ENCODE measurements at places on chromosomes 6 and 20.
A peak's percentile ranks its signal among the peaks of the same experiment; 100 is the strongest.

DNA sequence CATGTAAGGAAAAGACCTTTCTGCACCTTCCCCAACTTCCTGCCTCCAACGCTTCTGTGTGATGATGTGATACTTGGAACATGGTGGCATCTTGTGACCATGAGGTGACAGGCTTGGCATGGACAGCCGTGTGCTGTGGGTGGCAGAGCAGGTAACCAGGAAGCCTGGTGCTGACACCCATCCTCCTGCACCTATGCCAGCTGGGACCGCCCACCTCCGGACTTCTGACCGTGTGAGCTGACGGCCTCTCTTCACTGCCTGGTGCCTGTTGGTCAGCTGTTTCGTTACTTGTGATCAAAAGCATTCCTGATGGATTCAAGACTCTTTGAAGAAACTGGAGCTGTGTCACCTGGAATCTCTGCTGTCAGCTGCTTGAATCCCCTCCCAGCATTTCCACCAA is 70.3 kb downstream of the TMEM242 start:
- H3K27ac ChIP-seq = no peak overlapping the region
- H3K27me3 ChIP-seq = no peaks in the 10 kb centered on the region
- H3K4me3 ChIP-seq = no peak overlapping the region
- H3K4me1 ChIP-seq = no peaks in the 10 kb centered on the region

DNA sequence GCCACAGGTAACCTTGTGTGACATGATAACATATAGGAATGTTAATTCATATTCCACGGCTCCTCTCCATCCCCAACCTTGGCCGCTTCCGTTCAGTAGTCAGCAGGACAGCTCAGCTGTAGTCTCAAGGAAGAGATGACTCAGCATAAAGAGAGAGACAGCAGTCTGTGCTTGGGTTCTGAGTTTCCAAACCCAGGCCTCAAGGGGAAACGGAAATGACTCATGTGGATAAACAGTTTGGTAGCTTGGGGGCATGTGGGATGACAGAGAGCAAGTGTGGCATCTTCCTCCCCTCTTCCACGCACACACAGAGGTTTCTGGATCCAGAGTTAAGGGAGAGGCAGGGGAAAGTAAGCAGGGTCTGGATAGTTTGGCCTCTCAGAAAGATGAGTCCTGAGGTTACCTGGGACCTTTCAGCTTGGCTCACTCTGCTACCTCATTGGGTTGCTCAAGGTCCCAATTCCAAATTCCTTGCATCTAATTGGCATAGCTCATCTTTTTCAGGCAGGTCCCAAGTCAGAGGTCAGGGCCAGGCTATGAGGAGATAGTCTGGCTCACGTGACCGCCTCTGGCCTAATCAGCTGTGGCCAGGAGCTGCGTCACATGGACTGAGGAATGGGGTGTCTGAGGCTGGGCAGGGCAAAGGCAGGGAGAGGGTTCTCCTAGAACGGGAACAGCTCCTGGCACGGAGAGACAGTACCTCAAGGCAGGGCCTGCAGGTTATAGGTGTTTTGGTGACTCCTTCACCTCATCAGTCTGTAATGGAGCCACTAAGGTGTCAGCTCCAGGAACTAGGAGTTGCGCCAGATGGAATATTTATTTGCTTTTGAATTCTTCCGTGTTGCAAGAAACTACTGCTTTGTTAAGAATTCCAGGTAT is 36.5 kb upstream of the MLN start:
- peaks cover 11% of the 10 kb centered on the region for H3K4me1 ChIP-seq
- H3K27me3 ChIP-seq = no peaks in the 10 kb centered on the region
- no peaks in the 10 kb centered on the region for H3K36me3 ChIP-seq
- peak; percentile 96 for DNase-seq
- H3K4me3 ChIP-seq = no peak overlapping the region
- H3K27ac ChIP-seq = peak overlapping the region; percentile 55

DNA sequence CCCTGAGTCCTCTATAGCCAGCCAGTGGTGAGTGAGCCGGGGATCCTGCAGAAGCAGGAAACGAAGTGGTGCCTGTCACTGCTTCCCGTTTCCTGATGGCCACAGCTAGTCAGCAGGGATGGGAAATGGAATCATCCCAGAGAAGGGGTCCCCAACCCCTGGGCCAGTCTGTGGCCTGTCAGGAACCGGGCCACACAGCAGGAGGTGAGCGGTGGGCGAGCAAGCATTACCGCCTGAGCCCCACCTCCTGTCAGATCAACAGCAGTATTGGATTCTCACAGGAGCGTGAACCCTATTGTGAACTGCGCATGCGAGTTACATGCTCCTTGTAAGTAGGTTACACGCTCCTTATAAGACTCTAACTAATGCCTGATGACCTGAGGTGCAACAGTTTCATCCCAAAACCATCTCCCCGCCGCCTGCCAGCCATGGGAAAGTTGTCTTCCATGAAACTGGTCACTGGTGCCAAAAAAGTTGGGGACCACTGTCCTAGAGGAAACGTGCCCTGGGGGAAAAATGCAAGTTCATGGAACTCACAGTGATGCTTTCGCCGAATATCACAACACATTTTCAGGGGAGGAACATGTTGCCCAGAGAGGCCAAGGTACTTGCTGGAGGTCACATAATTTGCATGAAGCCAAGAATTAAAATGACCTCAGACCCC is 113.8 kb downstream of the JPH2 start:
- no peak overlapping the region for H3K4me3 ChIP-seq
- DNase-seq = no peak
- no peaks in the 10 kb centered on the region for H3K36me3 ChIP-seq
- H3K27me3 ChIP-seq = no peaks in the 10 kb centered on the region
- H3K27ac ChIP-seq = no peak overlapping the region

GRCh38 chr20:8778387-8778786 is 290.5 kb upstream of the PLCB4 start:
- H3K27me3 ChIP-seq = no peaks in the 10 kb centered on the region
- H3K36me3 ChIP-seq = no peaks in the 10 kb centered on the region
- DNase-seq = no peak
- no peak overlapping the region for H3K27ac ChIP-seq
- no peaks in the 10 kb centered on the region for H3K4me1 ChIP-seq

- no peak for DNase-seq
- H3K27me3 ChIP-seq = no peaks in the 10 kb centered on the region
- H3K36me3 ChIP-seq = no peaks in the 10 kb centered on the region
- H3K4me1 ChIP-seq = peaks cover 11% of the 10 kb centered on the region
- no peak overlapping the region for H3K27ac ChIP-seq
Measured at GRCh38 chr6:25366903-25367545, 87.8 kb downstream of the CARMIL1 start.

DNA sequence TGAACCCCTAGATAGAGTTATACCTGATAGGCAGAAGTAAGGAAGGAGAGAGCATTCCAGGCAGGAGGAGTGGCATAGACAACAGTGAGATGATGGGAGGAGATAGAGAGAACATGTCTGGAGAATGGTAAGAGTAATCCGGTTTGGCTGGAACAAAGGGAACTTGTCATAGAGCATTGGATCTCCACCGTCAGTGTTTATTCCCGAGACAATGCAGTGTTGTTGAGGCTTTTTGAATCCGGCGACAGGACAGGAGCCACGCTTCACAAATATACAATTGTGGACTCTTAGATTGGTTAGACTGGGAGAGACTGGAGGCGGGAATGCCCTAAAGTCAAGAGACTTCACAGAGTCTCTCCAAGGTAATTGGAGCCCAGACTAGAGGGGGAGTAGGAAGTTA is 119.8 kb downstream of the ANKS1A start:
- H3K36me3 ChIP-seq = no peaks in the 10 kb centered on the region
- no peak for DNase-seq
- H3K27ac ChIP-seq = no peak overlapping the region
- H3K4me3 ChIP-seq = no peak overlapping the region
- no peaks in the 10 kb centered on the region for H3K4me1 ChIP-seq
- no peaks in the 10 kb centered on the region for H3K27me3 ChIP-seq

- H3K27ac ChIP-seq = peak overlapping the region; percentile 46
- no peaks in the 10 kb centered on the region for H3K36me3 ChIP-seq
- peak overlapping the region; percentile 60 for H3K4me3 ChIP-seq
Measured at GRCh38 chr6:27838945-27839625, 73.1 kb downstream of the OR2B2 start.

- DNase-seq = no peak
- H3K36me3 ChIP-seq = peaks cover 10% of the 10 kb centered on the region
- H3K27ac ChIP-seq = no peak overlapping the region
- no peaks in the 10 kb centered on the region for H3K27me3 ChIP-seq
- no peak overlapping the region for H3K4me3 ChIP-seq
Measured at GRCh38 chr6:30735668-30736314, 6.7 kb downstream of the FLOT1 start.

- no peak for DNase-seq
- no peak overlapping the region for H3K27ac ChIP-seq
- H3K4me1 ChIP-seq = no peaks in the 10 kb centered on the region
- H3K27me3 ChIP-seq = no peaks in the 10 kb centered on the region
Measured at GRCh38 chr6:31785475-31785874, 8.3 kb upstream of the VWA7 start.

- H3K27me3 ChIP-seq = no peaks in the 10 kb centered on the region
- H3K4me3 ChIP-seq = no peak overlapping the region
- DNase-seq = peak; percentile 94
- peaks cover 11% of the 10 kb centered on the region for H3K4me1 ChIP-seq
- no peaks in the 10 kb centered on the region for H3K36me3 ChIP-seq
- H3K27ac ChIP-seq = no peak overlapping the region
Measured at GRCh38 chr6:44268095-44268628, 2.1 kb upstream of the TMEM151B start.

- H3K27ac ChIP-seq = no peak overlapping the region
- no peaks in the 10 kb centered on the region for H3K4me1 ChIP-seq
- no peaks in the 10 kb centered on the region for H3K27me3 ChIP-seq
- DNase-seq = no peak
- no peaks in the 10 kb centered on the region for H3K36me3 ChIP-seq
Measured at GRCh38 chr6:107466062-107466461, 6.7 kb upstream of the PDSS2 start.

- no peaks in the 10 kb centered on the region for H3K27me3 ChIP-seq
- H3K4me1 ChIP-seq = no peaks in the 10 kb centered on the region
- H3K4me3 ChIP-seq = no peak overlapping the region
- no peak overlapping the region for H3K27ac ChIP-seq
Measured at GRCh38 chr6:97053643-97054411, 129.3 kb downstream of the KLHL32 start.

DNA sequence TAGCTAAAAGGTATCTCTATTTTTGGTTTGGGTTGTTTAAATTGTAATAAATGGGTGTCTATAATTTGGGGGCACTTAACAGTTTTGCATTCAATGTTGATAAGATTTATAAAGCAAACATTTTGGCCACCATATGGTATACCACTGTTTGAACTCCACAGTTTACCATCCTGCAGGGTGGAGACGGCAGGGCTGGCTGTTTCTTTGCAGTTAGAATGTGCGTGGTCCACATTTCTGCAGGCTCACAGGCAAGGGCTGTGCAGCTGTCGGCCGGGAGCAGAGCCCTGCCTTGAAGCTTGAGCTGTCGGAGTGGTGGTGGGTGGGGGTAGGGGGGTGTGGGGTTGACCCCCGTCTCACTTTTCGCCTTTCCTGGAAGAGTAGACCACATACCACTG is 135.9 kb downstream of the CDH4 start:
- H3K4me3 ChIP-seq = no peak overlapping the region
- H3K27me3 ChIP-seq = no peaks in the 10 kb centered on the region
- H3K27ac ChIP-seq = no peak overlapping the region
- H3K4me1 ChIP-seq = peaks cover 4% of the 10 kb centered on the region
- no peaks in the 10 kb centered on the region for H3K36me3 ChIP-seq
- no peak for DNase-seq

- no peaks in the 10 kb centered on the region for H3K27me3 ChIP-seq
- peak; percentile 97 for DNase-seq
- H3K4me1 ChIP-seq = no peaks in the 10 kb centered on the region
- peak overlapping the region; percentile 54 for H3K4me3 ChIP-seq
Measured at GRCh38 chr20:41692479-41693135, 74.4 kb upstream of the CHD6 start.

GRCh38 chr6:152226119-152226518 is 411.0 kb downstream of the SYNE1 start:
- H3K27ac ChIP-seq = no peak overlapping the region
- no peaks in the 10 kb centered on the region for H3K36me3 ChIP-seq
- H3K27me3 ChIP-seq = no peaks in the 10 kb centered on the region
- no peaks in the 10 kb centered on the region for H3K4me1 ChIP-seq

DNA sequence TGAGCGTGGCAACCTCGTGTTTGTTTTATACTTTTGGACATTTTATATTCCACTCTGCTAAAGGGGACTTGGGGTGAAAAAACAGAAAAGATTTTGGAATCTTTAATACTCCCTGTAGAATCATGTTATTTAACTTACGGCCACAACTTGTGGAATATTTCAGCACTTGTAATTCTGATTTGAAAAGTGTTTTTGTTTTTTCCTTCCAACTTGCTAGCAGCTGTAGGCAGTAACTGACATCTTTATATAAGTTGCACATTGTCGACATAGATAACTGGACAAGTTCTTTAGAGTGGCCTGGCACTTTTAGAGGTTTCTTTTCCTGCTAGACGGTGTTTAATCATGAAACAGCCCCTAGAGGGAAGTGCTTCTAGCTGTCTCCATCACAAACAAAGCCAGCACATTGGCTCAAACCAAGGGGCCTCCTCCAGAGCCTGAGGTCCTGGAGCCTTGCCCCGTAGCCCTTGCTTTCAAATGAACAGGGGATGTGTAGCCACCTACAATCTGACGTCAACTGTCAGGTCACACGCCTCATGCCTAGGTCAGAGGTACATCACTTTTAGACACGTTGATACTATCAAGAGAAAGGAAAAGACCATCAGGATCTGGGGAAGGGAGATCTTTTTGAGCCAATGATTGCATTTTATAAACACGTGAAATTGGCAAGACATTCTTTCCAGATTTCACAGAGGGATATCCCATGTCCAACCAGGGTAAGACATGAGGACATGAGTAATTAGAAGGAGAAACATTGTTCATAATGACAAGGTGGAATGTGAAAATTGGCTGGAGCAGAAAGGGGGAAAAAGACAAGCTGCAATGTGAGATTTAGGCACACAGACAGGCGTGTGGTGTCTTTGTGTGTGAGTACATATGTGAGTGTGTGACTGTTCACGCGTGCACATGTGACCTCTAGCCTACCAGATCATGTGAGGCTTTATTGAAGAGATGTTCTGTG is 92.1 kb downstream of the TXNDC5 start:
- peak; percentile 4 for DNase-seq
- H3K27me3 ChIP-seq = no peaks in the 10 kb centered on the region
- no peaks in the 10 kb centered on the region for H3K4me1 ChIP-seq
- H3K4me3 ChIP-seq = no peak overlapping the region

- H3K27me3 ChIP-seq = no peaks in the 10 kb centered on the region
- no peak overlapping the region for H3K4me3 ChIP-seq
- no peak for DNase-seq
- no peak overlapping the region for H3K27ac ChIP-seq
- H3K4me1 ChIP-seq = peaks cover 2% of the 10 kb centered on the region
Measured at GRCh38 chr6:110101885-110102284, 77.6 kb downstream of the WASF1 start.

DNA sequence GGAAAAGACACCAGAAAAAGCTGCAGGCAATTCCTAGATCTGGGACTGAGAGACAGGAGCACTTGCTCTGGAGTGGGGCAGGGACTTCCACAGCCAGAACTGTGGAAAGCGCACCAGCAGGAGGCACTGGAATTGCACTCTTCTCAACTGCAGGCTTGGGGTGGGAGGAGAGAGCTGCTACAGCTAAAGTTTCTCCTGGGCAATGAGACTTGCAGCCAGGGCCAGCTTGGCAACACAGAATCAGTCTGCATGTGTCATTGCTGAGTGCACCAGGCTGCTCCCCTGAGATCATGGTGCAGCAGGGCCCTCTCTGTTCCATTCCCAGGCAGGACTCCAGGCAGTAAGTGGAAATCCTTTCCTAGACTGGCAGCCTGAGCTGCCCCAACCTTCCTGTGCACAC is 145.8 kb downstream of the INSM1 start:
- no peaks in the 10 kb centered on the region for H3K27me3 ChIP-seq
- H3K27ac ChIP-seq = no peak overlapping the region
- no peaks in the 10 kb centered on the region for H3K36me3 ChIP-seq
- DNase-seq = no peak
- no peaks in the 10 kb centered on the region for H3K4me1 ChIP-seq

Measured in mesendoderm (in vitro differentiated cells).